IPS DF 6.9 (cell line): ENCODE measurements at places on chromosomes 2 and 18.

DNA sequence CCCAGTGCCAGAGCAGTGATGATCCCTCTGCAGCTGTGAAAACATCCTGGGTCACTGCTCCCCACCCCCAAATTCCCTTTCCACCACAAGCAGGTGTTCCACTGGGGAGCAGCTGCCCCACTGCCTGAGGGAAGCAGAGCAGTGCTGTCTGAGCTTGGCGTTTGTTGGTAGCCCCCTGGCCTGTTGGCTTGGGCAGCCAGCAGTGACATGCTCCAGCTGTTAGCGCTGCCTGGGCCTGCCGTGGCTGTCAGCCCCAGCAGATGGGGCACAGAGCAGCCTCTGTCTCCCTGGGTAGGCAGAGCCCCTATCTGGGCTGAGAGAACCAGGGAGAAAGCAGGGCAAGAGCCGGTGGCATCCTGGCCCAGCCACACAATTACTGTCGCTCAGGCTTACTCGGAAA lies 247.7 kb downstream of the GLI2 start:
- H3K27ac ChIP-seq = no peak overlapping the region
- no peak for DNase-seq
- peaks cover 2% of the 10 kb centered on the region; the same call in 1 of the 2 replicates for H3K4me1 ChIP-seq
- H3K36me3 ChIP-seq = peaks cover 38% of the 10 kb centered on the region
- no peaks in the 10 kb centered on the region for H3K27me3 ChIP-seq
- H3K4me3 ChIP-seq = no peak overlapping the region

GRCh38 chr2:20525041-20526035 lies 78.5 kb downstream of the RHOB start:
- H3K4me1 ChIP-seq = no peaks in the 10 kb centered on the region
- H3K27ac ChIP-seq = no peak overlapping the region
- no peak for DNase-seq
- no peaks in the 10 kb centered on the region for H3K36me3 ChIP-seq
- no peak overlapping the region for H3K4me3 ChIP-seq
- H3K27me3 ChIP-seq = no peaks in the 10 kb centered on the region

GRCh38 chr2:133953524-133953923 lies 300.3 kb upstream of the MGAT5 start:
- no peak overlapping the region for H3K4me3 ChIP-seq
- H3K4me1 ChIP-seq = no peaks in the 10 kb centered on the region
- no peaks in the 10 kb centered on the region for H3K27me3 ChIP-seq
- DNase-seq = no peak

- no peaks in the 10 kb centered on the region for H3K27me3 ChIP-seq
- DNase-seq = no peak
- H3K4me1 ChIP-seq = no peaks in the 10 kb centered on the region
- H3K36me3 ChIP-seq = no peaks in the 10 kb centered on the region
- H3K4me3 ChIP-seq = no peak overlapping the region
- H3K27ac ChIP-seq = no peak overlapping the region
Observed at GRCh38 chr2:5164776-5165525, 527.2 kb upstream of the SOX11 start.

- no peaks in the 10 kb centered on the region for H3K36me3 ChIP-seq
- H3K27me3 ChIP-seq = no peaks in the 10 kb centered on the region
- no peaks in the 10 kb centered on the region for H3K4me1 ChIP-seq
- H3K27ac ChIP-seq = no peak overlapping the region
- no peak overlapping the region for H3K4me3 ChIP-seq
- DNase-seq = no peak
Observed at GRCh38 chr2:136255648-136256461, 137.9 kb upstream of the CXCR4 start.

DNA sequence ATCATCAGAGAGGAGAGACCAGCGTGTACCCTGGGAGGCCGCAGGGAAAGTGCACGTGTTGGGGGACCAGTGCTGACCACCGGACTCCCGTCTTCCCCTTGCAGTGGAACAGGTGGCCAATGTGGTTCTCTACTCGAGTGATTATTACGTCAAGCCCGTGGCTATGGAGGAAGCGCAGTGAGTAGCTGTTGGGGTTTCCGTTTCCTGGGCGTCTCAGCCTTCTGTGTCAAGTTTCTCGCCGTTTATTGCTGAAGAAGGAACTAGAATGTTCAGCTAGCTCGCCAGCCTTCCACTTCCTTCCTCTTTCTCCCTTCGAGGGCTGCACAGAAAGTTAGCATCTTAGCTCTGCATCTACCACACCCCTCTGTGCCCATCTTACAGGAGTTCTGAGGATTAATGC lies 22.8 kb upstream of the DGKD start:
- H3K27ac ChIP-seq = no peak overlapping the region
- peaks cover 3% of the 10 kb centered on the region; the same call in 1 of the 2 replicates for H3K4me1 ChIP-seq
- no peak for DNase-seq
- H3K27me3 ChIP-seq = no peaks in the 10 kb centered on the region

DNA sequence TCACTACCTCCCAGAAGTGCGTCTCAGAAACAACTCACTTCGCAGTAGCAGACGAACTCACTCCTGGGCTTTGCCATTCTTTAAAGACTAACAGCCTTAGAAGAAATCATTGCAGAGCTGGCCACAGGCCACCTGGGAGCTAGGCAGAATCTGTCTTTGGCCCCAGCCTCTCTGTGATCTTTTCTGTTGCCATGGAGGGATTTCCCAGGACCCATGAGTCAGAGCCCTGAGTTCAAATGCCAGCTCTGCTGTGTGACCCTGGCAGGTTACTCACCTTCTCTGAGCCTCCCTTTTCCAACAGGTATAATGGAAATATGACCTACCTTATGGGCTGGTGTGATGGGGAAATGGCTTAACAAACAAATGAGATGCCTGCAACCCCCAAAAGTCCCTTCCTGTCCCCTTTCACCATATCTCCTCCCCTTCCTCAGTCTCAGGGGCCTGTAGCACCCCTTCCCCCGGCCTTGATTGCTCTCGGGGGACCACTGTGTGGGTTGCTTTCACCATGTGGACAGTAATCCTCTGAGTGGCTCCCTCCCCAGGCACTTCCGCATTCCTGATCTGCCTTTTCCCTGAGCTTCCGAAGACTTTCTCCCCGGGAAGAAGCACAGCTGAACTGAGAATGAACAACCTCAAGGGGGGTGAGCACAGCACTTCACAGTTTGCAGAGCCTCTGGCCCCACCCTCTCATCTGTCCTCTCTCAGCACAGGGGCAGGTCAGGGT lies 34.0 kb upstream of the SLC66A3 start:
- no peak overlapping the region for H3K4me3 ChIP-seq
- no peak overlapping the region for H3K27ac ChIP-seq
- no peaks in the 10 kb centered on the region for H3K27me3 ChIP-seq
- DNase-seq = no peak

DNA sequence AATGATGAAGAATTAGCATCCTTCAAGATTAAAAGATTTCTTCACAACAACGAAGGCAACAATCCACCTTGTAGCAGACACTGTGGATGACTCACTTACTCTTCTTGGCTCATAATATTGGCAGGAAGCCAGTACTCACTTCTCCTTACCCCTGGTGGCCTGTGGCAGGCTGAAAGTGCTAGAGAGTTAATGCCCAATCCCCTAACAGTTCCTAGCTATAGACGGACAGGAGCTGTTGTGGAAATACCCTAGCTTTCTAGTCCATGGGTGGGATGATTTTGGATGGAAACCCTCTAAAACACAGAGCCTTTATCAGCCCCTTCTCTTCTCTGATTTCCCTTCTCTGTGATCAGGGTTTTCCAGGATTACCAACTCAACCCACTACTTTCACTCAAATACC lies 128.6 kb upstream of the NYAP2 start:
- H3K27me3 ChIP-seq = no peaks in the 10 kb centered on the region
- no peaks in the 10 kb centered on the region for H3K4me1 ChIP-seq
- DNase-seq = no peak
- H3K4me3 ChIP-seq = no peak overlapping the region
- no peak overlapping the region for H3K27ac ChIP-seq

GRCh38 chr2:85911814-85912692 lies 23.3 kb upstream of the ST3GAL5 start:
- no peaks in the 10 kb centered on the region for H3K27me3 ChIP-seq
- H3K4me3 ChIP-seq = no peak overlapping the region
- H3K27ac ChIP-seq = no peak overlapping the region
- H3K36me3 ChIP-seq = no peaks in the 10 kb centered on the region

GRCh38 chr18:45040879-45041278 lies 360.2 kb downstream of the SETBP1 start:
- no peaks in the 10 kb centered on the region for H3K27me3 ChIP-seq
- H3K36me3 ChIP-seq = no peaks in the 10 kb centered on the region
- DNase-seq = no peak
- no peak overlapping the region for H3K4me3 ChIP-seq

DNA sequence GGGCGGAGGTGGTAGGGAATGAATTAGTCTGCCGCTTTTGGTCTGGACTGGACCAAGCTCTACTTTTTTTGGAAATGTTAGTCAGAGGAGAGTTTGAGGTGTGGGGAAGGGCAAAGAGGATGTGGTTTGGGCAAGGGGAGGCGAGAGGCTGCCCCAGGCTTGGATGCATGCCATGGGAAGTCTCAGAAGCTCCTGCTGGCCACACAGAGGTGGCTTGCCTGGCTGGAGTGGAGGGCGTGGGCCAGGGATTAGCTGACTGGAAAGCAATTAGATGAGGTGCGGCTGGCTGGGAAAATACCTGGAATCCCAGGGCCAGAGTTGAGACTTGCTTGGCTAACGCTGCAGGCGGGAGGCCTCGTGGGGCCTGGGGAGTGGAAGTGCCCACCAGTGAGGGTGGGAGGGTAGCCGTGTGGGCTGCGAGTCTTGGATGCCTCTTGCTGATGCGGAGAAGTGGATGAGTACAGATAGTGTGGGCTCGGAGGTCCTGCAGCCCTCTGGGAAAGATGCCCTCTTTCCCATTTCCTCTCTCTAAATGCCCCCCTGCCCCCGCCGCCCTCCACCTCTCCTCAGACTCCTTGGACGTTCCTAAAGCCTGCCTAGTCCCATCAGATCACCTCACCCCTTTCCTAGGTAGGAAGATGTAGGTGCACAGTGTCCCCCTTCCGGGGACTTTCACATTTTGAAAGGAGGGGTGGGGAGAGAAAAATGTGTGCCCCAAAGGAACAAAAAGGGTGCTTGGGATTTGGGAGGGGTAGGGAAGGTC lies 117.6 kb downstream of the SMAD7 start:
- no peak overlapping the region for H3K27ac ChIP-seq
- H3K27me3 ChIP-seq = no peaks in the 10 kb centered on the region
- H3K36me3 ChIP-seq = no peaks in the 10 kb centered on the region
- no peak overlapping the region for H3K4me3 ChIP-seq
- peaks cover 9% of the 10 kb centered on the region for H3K4me1 ChIP-seq
- DNase-seq = no peak

GRCh38 chr18:80166240-80166639 lies 57.2 kb downstream of the ADNP2 start:
- H3K27me3 ChIP-seq = no peaks in the 10 kb centered on the region
- no peaks in the 10 kb centered on the region for H3K36me3 ChIP-seq
- H3K4me3 ChIP-seq = no peak overlapping the region
- H3K27ac ChIP-seq = no peak overlapping the region

DNA sequence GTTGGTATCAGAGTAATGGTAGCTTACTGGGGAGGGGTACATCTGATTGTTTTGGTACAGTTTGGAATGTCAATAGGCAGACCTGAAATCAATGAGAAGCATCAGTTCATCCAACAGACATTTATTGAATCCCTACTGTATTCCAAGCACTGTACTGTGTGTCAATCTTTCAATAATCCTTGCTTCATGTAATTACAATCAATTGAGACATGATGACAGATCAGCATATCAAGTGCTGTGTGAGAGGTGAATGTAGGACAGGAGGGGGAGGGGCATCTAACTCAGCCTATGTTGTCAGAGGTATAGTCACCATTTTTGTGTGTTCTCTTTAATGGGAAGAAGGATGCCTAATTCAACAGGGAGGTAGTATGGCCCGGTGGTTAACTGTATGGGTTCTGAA lies 146.9 kb downstream of the SLC4A10 start:
- H3K4me3 ChIP-seq = no peak overlapping the region
- no peaks in the 10 kb centered on the region for H3K27me3 ChIP-seq
- no peak overlapping the region for H3K27ac ChIP-seq
- no peaks in the 10 kb centered on the region for H3K4me1 ChIP-seq

DNA sequence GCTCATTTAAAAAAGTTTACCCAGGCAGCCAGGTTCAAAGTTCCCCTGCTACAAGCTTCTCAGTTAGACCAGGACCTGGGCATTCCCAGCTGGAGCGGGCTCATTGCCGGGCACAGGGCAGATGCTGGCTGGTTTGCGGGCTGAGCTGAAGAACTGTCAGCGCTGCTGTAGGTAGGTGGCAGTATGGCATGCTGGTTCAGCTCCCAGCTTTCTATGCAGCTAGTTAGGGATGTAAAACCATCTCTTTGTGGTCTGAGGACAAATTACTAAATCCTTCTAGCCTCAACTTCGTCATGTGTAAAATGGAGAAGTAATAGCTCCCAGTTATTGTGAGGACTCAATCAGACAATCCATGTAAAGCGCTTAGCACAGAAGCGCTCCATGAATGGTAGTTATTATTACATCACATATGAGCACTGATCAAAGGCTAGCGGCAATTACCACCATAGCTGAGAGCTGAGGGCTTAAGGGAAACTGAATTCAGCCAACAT lies 2.4 kb upstream of the LDLRAD4 start:
- H3K4me3 ChIP-seq = no peak overlapping the region
- no peaks in the 10 kb centered on the region for H3K36me3 ChIP-seq
- peak; percentile 35 for DNase-seq
- H3K27me3 ChIP-seq = peaks cover 12% of the 10 kb centered on the region
- 0 out of 2 replicates have a peak, but pooled peaks cover 1% of the 10 kb centered on the region for H3K4me1 ChIP-seq

DNA sequence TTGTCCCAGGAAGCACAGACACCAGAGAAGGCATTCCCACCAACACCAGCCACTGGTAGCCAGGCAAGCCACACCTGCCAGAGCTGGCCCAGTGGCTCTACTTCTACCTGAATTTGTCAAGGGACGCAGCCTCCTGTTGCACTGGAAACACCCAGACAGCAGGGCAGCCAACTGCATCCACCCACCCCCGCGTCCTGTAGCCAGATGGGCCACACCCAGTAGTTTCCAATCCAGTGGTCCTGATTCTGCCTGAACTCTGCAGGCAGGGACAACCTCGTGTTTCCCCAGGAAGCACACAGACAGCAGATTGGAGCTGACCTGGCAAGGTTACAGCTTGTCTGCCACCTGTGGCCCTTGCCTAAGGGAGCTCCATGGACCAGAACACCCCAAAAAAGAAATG lies 18.2 kb downstream of the PFN4 start:
- H3K27ac ChIP-seq = no peak overlapping the region
- DNase-seq = no peak

DNA sequence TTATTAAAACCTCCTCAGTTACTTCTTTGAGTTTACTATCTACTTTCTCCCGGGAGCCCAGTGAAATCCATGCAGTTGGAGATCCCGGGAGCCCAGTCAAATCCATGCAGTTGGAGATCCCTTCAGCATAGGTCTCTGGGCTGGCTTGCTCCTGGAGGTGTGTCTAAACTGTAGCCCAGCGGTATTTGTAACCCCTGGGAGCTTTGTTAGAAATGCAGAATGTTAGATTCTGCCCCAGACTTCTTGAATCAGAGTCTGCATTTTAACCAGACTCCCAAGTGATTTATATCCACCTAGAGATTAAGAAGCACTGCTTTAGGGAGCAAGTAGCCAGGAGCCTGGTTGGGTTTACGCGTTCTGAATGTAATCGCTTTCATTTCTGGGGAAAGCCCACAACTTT lies 54.5 kb downstream of the ARHGAP28 start:
- H3K4me1 ChIP-seq = peaks cover 7% of the 10 kb centered on the region; the same call in 1 of the 2 replicates
- H3K27ac ChIP-seq = no peak overlapping the region
